ENCODE measurements at places on chromosomes 6 and 20.

GRCh38 chr6:151901009-151901411, 93.5 kb downstream of the ESR1 start:
- no peak for DNase-seq

DNA sequence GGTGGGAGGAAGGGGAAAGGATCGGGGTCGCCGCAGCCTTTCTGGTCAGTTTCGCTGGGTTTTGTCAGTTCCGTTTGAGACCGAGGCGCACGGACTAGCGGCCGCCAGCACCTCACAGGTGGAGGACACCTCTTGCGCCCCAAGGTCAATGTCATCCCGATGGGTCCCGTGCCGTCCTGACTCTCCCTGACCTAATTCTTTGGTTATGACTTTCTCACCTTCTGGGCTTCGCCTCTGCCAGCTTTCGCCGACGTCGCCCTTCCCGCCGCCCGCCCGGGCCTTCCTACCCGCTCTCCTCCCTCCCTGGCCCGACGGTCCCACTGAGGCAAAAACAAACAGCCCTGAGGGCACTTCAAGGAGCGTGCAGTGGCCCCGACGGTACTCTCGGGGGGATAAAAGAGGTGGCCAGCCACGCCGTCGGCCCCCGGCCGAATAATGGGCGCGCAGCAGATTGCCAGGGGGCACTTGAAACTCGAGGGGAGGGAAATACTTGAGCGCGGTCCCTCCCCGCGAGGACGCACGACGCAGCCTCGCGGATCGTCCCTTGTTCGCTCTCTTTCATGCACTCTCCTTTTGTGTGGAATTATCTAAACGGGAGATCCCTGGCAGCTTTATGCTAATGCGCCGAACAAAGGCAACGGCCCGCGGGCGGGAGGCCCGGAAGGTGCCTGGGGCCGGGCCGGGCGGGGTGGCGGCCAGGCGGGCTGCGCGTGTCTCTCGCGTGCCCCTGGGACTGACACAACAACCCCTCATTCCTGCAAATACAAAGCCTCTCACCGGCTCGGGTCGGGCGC, 3.9 kb upstream of the INSM1 start:
- no peak for DNase-seq

DNA sequence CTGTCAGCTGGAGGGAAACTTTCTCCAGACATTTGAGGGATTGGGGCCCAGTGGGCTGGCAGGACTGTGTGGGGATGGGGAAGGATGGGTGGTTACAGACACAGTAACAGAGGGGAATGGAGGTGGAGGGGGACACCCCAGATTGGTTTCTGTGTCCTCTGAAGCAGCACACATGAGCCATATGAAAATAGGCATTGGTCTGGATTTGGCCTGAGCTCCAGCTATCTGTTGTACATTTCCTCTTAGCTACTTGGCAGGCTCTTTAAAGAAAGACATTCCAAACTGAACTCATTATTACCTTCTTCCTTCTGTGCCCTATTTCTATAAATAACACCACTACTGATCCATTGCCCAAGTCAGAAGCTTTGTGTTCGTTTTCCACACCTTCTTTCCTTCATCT, 72.0 kb upstream of the PRL start:
- DNase-seq, result no peak

DNA sequence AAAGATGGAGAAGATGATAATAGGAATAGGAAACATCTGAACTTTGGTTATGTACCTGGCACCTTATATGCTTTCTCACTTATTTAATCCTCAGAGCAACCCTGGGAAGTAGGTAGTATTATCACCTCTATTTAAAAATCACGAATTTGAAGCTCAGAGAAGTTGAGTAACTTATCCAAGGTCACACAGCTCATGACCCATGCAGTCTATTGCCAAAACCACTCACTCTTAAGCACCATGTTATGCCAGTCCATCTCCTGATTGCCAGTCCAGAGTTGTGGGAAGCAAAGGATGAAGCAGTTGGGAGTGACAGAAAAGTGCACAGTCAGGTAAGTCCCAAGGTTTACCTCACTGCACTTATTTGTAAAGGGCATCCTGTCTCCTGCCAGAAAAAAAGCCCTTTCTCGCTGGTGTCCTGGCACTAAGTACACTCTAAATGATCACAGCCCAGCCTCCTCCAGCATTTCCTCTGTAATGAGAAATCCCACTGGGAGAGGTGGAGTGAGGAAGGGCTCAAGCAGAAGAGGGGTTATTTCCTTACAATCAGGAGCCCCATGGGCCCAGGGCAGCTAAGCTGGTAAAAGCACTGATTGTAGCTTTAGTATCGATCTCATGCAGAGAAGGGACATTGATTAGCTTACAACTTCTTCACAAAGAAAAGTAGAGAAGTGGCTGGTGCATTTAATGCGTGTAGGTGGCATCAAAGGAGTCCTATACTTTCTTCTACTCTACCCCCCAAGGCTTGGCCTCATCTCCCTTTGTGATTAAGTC, 21.3 kb upstream of the SCGN start:
- no peak for DNase-seq

GRCh38 chr20:2687514-2687913, 5.1 kb upstream of the EBF4 start:
- no peak for DNase-seq

- no peak for DNase-seq
These were observed 74.0 kb upstream of the GLP1R start for GRCh38 chr6:38974389-38975151.

DNA sequence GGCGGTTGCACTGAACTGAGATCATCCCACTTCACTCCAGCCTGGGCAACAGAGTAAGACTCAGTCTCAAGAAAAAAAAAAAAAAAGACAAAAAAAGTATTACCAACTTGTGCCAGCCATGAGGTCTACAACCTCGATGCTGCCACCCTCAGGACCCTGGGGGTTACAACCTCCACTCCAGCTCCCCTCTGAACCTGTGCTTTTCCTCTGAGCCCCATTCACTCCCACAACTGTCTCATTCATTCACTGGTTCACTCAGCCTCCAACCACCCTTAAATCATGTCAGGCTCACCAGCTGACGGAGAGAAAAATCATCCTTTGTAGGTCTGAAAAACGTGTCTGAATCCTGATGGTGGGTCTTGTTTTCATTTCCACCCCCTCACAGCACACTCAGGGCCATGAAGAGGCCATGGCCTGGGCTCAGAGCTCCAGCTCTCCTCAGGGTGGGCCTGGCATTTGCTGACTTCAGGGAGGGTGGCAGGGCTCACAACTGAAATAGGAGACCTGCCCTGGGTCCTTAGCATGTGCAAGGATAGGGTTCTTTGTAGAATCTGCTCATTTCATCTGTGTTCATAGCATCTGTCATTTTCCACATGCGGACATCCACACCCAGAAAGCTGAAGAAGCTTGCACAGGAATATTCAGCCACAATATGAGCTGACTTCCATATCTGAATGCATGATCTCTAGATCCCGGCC, 1.9 kb upstream of the ULBP1 start:
- DNase-seq, result peak; percentile 36

- no peak for DNase-seq
These were observed 585 bp downstream of the PSMB9 start for GRCh38 chr6:32854376-32855178.

DNA sequence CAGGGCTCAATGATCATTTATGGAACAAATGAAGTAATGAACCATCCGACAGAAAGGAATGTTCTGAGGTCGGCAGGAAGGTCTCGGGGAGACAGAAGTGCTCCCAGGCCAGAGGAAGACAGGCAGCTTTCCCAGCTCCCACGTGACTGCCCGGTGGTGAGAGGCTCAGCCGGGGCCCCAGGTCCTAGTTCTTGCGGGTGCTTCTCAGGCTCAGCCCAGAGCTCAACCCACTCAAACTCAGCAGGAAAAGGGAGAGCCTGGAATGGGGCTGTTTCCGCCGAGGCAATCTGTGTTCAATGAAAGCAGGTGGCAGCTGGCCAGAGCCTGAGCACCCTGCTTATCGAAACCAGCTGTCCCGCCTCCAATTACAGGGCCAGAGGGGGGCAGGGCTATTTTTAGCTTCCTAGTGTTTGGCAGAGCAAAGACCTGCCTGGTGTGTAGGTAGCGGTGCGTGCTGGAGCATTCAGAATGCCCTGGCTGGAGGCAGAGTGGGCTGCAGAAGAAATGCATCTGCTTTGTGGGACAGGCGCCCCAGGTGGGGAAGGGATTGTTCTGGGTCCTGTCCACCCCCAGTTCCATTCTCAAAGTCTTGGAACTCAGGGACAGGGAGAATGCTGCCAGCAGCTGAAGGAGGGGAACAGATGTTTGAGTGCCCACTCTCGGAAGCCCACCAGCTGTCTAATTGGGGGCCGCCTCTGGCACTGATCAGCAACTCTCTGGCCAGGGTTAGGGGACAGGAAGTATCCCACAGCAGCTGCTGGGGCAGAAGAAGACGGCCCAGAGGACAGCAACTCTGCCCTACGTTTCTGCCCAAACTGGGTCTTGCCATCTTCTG, 145.1 kb downstream of the PREX1 start:
- no peak for DNase-seq

DNA sequence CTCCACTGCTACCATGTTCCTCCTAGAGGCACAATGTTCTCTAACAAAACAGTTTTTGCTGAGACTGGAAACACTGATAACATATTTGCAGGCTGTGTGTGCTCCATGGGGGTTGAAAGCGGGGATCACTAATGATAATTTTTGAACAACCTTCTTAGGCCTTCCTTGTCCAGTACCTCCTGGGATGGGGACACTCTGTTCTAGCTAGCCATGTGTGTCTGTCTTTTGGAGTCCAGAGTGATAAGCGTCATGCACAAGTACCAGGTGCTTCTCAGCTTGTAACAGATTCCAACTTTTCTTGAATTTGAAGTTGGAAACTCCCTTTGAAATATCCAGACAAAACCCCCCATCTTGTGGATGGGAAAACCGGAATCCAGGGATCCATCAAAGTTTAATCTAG, 15.2 kb downstream of the PI3 start:
- no peak for DNase-seq

- DNase-seq, result no peak
These were observed 15.2 kb downstream of the RPP21 start for GRCh38 chr6:30360139-30360538.

DNA sequence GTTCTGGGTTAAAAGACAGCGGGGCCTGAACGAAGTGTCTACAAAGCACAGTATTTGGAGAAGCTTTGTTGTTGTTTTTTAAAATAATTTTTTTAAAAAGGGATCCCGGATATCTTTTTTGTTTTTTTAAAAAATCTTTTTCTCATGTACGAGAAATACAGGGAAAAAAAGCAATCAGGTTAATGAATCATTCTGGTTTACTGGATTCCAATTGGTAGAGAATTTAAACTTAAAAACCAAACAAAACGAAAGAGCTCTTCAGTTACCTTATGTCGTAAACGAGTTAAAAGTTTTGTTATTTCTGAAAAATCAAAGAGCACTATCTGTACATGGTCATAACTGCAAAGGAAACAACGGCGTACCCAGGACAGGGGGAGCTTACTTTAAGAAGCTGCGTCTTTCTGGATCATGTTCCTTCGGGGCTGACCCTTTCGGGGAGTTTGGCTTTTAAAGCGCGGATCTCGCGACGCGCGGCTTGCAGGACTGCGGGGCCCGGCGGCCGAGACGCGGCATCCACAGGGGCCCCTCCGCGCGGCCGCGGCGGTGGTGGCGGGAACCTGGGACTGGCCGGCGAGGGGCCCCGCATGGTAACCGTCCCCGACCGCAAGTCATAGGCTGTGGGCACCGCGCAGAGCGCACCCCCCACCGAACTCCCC, 927 bp downstream of the IL20RA start:
- DNase-seq, result no peak

- no peak for DNase-seq
These were observed 271.5 kb upstream of the FOXQ1 start for GRCh38 chr6:1040393-1040792.

DNA sequence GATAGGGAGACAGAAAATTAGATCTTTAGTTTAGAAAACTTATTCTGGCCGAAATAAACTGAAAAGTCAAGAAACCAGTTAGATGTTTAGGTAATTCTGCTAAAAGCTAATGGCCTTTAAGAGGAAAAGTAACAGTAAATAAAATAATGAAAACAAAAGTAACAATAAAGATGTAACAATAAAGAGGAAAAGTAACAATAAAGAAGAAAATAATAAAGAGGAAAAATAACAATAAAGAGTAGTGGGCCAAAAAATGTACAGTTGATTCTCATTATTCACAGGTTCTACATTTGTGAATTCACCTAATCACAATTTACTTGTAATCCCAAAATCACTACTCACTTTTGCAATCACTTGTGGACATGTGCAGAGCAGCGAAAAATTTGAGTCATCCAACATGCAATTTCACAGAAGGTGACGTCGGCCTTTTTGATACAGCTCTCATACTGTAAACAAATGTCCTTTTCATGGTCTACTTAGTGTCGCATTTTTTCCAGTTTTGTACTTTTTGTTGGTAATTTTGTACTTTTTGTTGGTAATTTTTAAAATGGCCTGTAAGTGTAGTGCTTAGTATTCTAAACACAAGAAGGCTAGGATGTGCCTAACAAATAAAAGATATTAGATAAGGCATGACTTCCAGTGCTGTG, 24.0 kb downstream of the HBS1L start:
- DNase-seq, result no peak

DNA sequence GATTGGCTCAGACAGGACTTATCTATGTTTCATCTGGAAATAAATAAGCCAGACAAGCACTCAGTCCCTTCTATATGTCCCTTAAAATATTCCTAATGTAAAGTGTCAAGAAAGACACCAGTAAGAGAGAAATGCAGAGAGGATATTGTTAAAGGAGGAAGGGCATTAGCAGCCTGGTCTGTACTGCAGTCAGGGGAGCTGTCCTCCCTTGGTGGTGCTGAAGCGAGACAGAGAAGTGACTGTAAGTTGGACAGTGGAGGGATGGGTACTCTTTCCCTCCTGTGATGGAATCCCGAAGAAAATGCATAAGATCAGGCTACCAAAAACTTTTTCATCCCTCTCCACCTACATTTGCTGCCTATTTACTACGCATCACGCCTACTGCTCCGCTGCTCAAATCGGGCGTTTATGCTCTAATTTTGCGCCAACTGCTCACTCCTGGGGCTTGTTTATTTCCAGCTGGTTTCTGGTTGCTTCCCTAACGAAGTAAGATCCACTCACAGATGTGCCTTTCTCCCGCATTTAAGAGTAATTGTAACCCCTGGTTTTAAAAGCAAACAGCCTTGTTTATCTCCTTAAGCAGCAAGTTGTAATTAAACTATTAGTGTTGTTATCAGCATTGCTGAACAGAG, 35.2 kb downstream of the PHACTR1 start:
- no peak for DNase-seq

DNA sequence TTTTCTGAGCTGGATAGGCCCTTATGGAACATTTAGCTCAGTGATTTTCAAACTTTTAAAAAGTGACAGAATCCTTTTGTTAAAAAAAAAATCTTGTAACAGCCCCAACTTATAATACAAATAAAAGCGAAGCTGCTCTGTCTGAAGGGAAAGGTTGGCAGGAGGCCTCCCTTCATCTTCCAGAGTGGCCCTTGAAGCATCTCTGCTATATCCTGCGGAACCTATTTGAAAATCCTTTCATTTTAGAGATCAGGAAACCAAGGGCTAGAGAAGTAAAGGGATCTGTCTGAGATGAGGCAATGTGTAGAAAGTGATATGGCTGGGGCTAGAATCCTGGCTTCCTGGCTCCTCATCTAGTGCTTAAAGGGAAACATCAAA, 107.8 kb downstream of the UBE3D start:
- DNase-seq, result no peak

Measured in HCT116 (cell line).